ENCODE measurements at places on chromosomes 7 and 10. TPM values are rescaled to one million over a fixed set of nuclear protein-coding genes. Genes with fewer than 3 reads are reported as not detected.

OR2A7 gene
- total RNA-seq: 11.3 TPM

DNA sequence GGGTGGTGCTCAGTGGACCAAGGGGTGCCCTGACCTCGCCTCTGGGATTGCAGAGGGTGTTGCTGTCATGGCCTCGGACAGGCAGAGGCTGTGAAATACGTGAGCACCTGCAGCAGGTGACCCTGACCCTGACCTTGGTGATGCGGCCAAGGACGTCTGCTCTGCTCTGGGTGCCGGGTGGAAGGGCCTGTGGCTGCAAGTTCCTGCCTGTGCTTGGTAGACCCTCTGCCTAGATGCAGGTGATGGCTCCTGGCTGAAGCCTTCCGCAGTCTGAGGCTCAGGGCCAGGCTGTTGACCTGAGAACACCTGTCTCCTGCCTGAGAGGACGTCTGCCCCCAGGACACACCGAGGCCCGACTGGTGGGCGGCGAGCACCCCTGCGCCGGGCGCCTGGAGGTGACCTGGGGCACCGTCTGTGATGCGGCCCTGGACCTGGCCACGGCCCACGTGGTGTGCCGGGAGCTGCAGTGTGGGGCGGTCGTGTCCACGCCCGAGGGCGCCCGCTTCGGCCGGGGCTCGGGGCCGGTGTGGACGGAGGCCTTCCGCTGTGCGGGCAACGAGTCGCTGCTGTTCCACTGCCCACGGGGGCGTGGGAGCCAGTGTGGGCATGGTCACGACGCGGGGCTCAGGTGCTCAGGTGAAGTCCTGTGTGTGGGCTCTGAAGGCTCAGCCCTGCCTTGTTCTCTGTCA lies 4.4 kb downstream of the SCART1 start:
- H3K27me3 ChIP-seq: no peaks in the 10 kb centered on the region
- no peaks in the 10 kb centered on the region for H3K4me1 ChIP-seq
- peaks cover 12% of the 10 kb centered on the region for H3K36me3 ChIP-seq

CLDN3 gene
- 10.6 TPM for total RNA-seq

DNA sequence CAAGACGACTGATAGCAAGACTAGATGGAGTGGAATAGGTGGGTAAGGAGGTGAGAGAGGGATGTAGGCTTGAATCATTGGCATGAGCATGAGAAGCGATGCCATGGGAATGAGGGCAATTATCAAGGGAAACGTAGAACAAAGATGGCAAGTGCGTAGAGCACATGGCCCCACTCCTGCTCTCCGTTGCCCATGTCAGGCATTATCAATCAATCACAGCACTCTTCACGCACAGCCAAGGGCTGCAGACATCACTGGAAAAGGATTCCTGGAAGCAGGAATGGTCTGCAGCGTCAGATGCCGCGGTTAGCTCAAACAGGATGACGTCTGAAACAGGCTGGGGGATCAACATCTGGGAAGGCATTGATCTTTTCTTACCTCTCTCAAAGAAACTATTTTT lies 25.6 kb upstream of the GALNTL5 start:
- H3K27ac ChIP-seq: no peak overlapping the region
- H3K27me3 ChIP-seq: peaks cover 30% of the 10 kb centered on the region
- DNase-seq: no peak
- no peaks in the 10 kb centered on the region for H3K36me3 ChIP-seq
- H3K4me3 ChIP-seq: no peak overlapping the region
- H3K4me1 ChIP-seq: no peaks in the 10 kb centered on the region

GRCh38 chr10:29878492-29878891 lies 180.9 kb downstream of the JCAD start:
- no peaks in the 10 kb centered on the region for H3K36me3 ChIP-seq
- H3K27ac ChIP-seq: peak overlapping the region; percentile 21
- no peak for DNase-seq
- H3K4me3 ChIP-seq: no peak overlapping the region
- no peaks in the 10 kb centered on the region for H3K27me3 ChIP-seq
